ENCODE measurements at places on chromosomes 11 and 22.

- DNase-seq: no peak
Observed at GRCh38 chr22:36068776-36069344, 40.2 kb upstream of the RBFOX2 start.

DNA sequence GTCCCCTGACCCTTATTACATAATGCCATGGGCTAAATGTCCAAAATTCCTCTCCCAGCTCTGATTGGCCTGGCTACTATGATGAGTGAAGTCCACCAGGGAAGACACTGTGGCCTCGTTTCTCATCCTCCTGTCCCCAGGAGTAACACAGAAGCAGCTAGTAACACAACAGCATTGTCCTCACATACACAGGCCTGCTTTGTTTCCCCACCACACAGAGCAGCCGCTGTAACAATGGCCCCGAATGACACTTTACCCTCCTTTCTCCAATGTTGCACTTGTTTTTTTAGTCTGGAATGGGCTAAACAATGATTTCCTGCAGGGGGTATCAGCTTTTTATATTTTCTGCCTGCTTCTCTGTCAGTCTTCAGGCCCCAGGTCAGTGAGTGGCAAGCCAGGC lies at the start of gene PRR5L:
Gene PRR5L, plus strand, starts transcription at position 363 of the 400 bp plus-strand sequence. CDS start 104,834 bp downstream, outside the sequence.
- DNase-seq: no peak

DNA sequence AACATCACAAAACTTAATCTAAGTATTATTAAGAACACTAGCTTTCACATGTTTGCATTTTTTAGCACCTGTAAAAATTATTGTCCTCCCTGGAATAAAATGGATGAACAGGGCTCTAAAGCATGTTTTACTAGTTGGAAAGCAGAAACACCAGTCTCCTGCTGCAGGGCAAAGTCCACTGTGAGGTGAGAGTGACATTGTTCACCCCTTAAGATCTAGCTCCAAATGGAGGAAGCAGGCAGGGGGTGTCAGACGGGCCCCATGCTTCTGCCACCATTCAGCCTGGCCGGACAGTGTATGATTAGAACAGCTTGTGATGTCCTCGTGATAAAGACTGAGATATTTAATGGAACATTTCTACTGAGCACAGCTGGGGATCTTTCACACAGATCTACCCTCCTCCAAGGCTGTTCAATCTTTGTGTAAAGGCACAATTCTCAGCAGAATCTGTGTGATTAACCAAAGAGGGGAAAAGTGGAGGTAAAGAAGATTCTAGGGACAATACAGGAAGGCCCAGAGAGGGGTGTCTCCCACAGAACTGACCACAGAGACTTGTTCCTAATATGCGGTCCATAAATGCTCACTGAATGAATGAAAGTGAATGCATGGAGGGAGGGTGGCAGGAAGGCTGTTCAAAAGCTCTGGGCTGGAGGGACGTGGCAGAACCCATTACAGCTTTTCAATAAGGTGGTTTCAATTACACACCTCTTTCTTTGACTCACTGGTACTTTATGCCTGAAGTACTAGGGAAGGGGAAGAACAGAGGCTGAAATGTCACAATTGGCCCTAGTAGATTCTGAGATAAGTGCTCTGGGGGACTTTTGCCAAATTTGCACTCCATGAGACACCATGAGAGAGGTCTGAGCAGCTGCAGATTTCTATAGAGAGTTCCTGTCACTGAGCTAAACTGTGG lies 239.1 kb upstream of the ARHGAP20 start:
- DNase-seq: no peak

DNA sequence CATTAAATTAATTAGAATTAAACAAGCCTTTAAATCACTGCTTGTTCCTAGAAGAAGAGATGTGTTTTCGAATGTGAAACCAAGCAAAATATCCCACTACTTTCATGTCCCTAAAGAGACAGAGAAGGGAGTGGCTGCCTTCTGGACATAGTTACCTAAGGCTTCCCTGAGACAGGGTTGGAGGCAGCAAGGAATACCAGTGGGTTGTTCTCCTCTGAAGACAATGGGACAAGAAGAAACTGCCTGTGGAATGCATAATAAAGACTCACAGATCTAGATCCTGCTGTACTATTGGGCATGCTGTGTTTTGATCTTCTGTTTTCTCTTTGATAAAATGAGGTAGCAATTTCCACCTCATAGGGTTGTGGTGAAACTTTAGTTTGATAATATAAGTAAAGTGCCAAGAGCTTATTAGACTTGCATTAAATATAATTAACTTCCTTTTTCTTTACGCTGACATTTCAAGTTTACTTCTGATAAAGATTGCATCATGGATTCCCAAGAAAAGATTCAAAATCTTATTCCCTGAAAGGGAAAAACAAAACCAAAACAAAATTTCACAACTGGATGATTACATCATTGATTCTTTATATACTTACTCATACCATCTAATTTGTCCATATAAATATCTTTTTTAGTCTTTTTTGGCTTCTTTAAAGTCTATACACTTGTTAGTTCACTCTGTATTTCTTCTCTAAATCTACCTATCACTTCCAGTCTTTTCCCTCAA lies 621.3 kb downstream of the ETS1 start:
- no peak for DNase-seq

- no peak for DNase-seq
Observed at GRCh38 chr11:18699848-18700261, 1.3 kb downstream of the TMEM86A start.

- no peak for DNase-seq
Observed at GRCh38 chr11:134100171-134100570, 31.3 kb downstream of the JAM3 start.

DNA sequence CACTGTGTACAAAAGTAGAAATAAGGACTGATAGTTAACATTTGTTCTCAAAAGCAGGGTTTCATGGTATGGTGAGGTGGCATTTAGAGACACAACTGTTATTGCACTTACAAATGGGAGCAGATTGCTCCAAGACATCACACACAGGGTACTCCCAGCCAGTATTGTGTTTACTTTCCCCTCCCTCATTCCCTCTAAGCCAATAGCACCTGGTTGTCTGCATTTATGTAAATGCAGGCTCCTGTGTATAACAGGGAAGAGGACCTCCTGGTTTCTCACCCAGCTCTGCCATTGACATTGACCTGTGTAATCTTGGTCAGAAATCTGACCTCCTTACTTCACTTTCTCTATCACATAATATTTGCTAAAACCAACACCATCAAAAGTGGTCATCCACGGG lies 154.4 kb downstream of the NAV2 start:
- DNase-seq: no peak

- no peak for DNase-seq
Observed at GRCh38 chr22:49820984-49821383, 6.7 kb downstream of the BRD1 start.

GRCh38 chr11:2997406-2997805 lies 5.3 kb upstream of the NAP1L4 start:
- no peak for DNase-seq

DNA sequence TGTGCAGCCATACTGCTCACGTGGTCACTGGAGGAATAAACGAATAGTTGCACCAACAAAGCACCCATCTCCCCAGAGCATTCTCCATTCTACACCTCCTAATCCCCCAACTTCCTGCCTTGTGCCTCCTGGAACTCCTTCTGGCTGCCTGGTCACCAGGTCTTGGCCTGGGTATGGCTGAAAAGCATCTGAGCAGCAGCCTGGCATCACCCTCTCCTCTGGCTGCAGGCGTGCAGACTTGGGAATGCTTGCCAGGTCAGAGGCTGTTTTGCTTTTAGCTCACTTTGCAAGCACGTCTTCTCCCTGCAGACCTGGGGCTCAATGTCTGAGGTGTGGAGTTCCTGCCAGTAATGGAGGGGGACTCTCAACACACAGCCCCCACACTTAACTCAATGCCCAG lies 33.3 kb upstream of the KCNJ11 start:
- peak; percentile 8 for DNase-seq

- DNase-seq: no peak
Observed at GRCh38 chr11:95338430-95338991, 107.5 kb upstream of the SESN3 start.

DNA sequence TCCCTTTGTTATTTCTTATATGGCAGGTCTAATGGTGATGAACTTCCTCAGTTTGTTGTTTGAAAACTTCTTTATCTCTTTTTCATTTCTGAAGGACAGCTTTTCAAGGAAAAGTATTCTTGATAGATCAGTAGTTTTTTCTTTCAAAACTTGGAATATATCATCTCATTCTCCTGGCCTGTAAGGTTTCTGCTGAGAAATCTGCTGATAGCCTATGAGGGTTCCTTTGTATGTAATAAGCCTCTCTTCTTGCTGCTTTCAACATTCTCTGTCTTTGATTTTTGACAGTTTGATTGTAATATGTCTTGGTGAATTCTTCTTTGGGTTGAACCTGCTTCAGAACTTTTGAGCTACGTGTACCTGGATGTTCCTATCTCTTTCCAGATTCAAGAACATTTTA lies 46.0 kb downstream of the PIWIL4 start:
- no peak for DNase-seq

GRCh38 chr11:35197292-35197691 lies 58.3 kb downstream of the CD44 start:
- no peak for DNase-seq

GRCh38 chr11:9029422-9029821 lies 25.6 kb upstream of the NRIP3 start:
- no peak for DNase-seq

- DNase-seq: no peak
Observed at GRCh38 chr11:113389272-113389671, 1.7 kb downstream of the ANKK1 start.

DNA sequence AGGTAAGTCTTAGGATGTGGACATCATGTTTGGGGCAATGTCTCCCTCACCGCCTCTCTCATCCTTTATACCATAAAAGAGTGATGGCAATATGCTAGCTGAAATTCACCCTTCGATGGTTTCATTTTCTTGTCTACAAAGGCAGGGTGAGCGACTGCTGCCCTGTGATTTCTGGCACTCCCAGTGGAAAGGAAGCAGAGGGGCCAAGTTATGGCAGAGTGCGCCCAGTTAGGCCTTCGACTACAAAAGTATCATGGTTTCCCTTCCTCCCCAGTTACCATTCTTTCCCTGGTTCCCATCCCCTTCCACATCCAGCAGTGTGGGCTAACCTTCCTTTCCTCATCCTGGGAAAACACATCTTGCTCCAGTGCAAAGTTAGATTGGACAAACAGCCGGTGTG lies 43.8 kb downstream of the SNX19 start:
- no peak for DNase-seq

- no peak for DNase-seq
Observed at GRCh38 chr11:2778630-2779498, 79.1 kb upstream of the KCNQ1OT1 start.

- no peak for DNase-seq
Observed at GRCh38 chr11:79897896-79898295, 457.1 kb upstream of the TENM4 start.

DNA sequence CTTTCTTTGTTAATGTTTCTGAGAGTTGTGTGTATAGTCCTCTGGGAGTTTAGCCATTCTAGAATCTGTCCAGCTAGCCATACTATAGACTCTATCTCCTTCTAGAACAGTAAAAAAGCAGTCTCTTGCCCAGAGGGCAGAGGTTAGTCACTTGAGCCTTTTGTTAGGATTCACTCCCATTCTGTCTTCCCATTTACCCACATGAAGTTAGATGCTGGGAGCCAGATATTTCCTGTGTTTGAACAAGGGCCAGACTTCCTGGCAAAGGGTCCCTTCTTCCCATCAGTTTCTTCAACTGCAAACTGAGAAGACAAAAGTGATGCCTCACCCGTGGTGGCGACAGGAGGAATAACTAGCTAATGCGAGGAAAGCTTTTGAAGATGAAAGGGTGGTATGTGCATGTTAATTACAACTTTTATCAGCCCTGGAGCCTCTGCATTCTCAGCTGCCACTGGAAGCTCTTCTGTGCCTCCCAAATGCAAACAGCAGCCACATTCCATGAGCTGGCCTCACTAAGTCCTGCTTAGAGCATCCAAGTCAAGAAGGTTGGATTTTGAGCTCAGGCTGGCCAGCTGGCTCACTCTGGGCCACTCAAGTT lies 12.8 kb downstream of the CD44 start:
- DNase-seq: no peak

- no peak for DNase-seq
Observed at GRCh38 chr11:112334381-112334780, 73.7 kb upstream of the PLET1 start.

DNA sequence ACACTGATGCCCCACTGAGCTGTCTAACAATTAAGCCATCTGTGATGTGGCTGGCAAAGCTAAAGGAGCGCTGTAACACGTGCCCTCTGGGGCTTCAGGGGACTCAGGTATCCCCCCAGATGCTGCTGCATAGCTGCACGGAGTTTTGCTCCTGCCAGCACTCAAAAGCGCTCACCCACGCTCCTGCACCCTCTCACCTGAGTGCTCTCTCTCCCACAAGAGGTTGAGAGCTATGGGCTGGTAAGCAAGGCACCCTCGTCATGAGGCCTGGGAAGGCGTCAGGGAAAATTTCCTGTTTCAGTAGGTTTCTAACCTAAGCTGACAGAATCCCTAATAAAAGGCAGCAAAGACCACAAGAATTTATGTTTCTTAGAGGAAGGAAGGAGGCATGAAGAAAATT lies 850.3 kb downstream of the OPCML start:
- DNase-seq: no peak

GRCh38 chr11:120134931-120135228 lies 3.0 kb downstream of the TRIM29 start:
- DNase-seq: no peak

GRCh38 chr11:103842795-103843194 lies 193.6 kb upstream of the DDI1 start:
- DNase-seq: no peak

DNA sequence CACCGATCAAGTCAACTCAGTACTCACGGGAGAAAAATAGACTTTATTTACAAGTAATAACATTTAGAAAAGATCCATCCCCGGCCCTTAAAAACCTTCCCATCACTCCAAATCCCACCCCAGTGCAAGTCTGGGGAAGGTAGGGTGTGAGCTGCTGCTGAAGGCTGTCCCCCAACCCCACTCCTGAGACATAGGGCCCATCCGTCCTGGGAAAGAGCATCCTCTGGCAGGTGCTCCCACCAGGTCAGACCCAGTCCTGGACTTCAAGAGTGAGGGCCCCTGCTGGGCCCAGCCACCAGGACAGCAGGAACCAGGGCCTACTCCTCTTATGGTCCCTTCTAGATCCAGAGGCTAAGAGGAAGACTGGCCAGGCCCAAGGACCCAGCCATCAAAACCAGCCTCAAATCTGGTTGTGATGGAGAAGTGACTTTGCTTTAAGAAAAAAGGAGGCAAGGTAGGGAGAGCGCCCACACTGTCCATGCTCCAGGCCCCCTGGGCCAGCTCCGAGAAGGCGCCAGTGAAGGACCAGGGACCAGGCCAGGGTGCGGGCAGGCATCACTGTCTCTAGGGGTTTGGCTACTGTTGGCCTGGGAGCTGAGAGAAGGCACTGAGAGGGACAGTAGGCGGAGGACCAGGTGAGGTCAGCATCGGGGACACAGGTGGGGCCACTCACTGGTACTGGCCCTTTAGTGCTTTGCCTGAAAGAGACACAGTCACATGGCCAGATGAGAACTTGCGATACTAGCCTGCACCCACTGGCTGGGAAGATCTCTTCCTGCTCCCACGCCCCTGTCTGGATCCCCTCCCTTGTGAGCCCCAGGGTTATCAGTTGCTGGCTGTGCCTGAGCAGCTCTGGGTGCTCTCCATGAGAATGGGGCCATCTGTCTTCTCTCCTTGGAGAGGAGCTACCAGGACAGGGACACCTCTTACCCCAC lies 4.4 kb downstream of the IL18BP start:
- no peak for DNase-seq

Measured in MG63 (cell line).